ENCODE measurements at places on chromosomes 6 and 20.

- DNase-seq = no peak
These were observed 236.5 kb downstream of the GMPR start for GRCh38 chr6:16474772-16475493.

DNA sequence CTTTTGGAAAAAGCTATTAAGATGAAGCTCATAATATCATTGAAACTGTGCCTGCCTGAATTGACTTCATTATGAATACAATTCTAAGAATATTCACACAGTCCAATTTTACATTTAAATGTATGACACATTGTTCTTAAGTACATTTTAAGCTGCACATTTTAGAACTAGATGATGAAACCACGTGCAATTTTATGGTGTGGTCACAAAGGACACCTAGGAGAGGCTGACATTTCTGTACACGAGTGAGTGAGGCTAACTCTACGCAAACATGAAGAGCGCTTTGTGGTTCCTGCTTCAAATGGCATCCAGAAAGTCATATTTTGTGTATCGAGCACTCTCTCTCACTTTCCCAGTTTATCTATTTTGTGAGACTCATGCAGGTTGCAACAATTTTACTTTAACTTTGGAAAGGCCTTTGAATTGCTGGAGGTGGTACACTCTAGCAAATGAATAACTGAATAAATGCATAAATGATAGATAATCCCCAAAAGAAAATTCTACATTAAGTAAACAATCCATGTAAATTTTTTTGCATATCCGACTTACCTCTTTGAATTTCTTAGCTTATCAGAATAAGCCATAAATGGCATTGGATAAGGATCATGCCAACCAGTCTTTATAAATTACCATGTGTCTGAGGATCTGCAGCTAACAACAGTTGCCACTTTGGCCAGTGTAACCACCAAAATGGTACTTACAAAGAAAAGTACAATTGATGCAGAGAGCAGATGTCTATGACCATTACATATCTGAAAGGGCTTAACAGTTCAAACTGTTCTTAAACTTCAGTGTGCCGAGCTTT lies 97.3 kb downstream of the NRSN1 start:
- no peak for DNase-seq

DNA sequence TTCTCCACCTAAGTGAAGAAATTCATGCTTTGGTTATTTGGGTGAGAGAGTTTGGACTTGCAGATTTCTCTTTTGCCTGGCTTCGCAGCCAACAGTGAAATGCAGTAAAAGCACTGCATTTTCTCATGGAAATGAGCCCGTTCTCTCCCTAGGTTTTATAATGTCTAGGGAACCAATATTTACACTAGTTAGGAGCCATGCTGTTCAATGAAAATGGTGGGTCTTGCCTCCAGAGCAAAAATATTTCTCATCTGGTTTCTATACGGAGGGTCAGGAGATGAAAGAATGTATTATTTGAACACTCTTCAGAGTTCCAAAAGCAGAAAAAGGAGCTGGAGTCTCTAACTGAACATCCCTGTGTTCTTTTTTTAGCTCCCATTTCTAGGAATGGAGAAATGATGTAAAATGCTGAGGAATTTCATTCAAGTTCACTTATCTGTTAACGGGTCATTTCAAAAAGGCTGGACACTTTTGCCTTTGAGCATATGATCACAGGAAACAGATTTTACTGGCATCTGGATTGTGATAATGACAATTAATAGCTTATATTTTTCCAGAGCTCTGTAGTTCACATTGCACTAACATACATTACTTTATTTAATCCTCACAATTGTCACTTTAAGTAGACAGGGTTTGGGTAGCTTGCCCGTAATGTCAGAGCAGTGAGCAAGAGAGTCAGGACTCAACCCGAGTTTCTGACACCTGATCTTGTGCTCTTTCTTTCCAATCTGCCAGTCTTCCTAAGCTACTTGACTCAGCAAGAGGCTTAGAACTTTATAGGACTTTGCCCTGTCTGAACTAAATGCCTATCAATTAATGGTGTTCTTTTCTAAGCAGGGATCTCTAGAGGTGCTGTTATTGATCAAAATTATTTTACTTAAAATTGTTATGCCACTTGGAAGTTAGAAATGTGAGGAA lies 78.0 kb downstream of the PPP1R14C start:
- DNase-seq = no peak

GRCh38 chr20:48808382-48809034 lies 19.3 kb downstream of the PREX1 start:
- no peak for DNase-seq

DNA sequence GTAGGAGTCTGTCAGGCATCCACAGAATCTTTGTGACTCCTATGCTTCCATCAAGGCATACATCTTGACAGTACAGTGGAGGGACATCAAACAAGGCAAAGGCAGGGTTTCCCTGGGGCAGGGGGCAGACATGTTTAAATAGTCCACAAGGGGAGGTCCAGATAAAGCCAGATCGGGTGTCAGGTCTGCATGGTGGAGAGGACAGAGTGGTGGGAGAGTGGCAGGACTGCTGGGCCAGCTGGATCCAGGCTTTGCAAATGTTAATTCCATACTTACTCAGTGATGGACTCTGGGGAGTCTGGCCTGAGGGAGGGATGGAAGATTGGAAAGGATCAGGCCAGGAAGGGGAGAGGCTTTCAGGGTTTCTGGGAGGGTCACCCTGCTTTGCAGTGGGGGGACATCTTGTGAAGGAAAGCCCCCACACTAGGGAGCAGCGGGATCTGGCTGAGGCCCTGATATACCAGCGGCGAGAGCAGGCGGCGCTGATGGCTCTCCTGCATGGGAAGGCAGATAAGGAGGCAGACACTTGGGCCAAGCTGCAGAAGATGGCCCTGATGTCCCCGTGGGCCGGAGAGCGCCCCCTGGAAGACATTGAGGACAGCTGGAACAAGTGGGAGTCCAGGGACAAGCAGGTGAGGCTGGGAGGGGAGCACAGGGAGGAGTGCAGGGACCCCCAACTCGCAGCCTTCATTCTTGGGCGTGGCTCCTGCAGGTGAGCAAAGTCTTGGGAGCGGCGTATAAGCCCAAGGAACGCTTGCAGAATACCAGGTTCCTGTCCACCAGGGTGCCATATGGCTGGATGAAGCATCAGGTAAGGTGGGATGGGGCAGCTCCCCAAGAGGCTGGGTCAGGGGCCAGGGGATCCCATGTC lies 44.6 kb downstream of the SUN5 start:
- DNase-seq = no peak

DNA sequence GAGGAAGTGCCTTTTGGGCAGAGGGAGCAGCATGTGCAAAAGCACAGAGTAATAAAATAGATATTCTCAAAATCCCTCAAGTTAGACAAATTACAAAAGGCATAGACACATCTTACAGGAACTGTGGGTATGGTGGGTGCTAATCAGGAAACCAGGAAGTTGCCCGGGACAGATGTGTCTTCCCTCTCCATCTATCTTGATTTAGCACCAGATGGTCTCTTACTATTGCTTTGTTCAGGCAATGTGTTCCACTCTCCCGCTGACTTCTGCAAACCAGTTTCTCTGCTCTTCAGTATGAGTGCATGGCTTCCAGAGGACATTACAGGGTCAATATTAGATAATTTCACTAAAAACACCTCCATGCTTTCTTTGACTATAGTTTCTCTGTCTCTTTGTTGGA lies 13.2 kb downstream of the CITED2 start:
- no peak for DNase-seq

GRCh38 chr6:39044181-39044580 lies 4.4 kb upstream of the GLP1R start:
- no peak for DNase-seq

- no peak for DNase-seq
These were observed 188.6 kb downstream of the BMP2 start for GRCh38 chr20:6956056-6956455.

DNA sequence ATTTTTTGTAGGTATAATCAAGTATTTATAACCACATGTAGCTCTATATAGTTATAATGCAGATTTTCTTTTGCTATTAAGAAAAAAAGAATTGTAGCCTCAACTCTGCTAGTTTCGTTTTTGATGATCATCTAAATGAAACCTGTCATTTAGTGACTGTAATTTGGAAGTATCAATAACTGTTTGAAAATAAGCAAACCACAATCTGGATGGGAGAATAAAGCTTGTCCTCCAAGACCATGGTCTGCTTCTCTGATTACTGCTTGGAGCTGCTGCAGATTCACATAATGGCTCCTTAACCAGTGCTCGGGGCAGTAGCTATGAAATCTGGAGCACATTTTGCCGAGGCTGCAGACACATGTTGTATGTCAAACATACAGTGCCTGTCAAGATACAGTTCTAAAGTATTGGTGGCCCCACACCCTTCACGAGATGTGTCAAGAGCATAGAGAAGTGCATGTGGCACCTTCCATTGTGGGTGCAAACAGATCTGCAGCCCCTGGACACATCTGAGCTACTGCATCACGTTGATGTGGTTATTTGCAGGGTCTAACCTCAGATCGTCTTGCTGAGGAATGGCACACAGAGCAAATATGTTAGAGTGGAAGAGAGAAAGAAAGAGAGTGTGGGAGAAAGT lies 255.7 kb upstream of the SUPT3H start:
- DNase-seq = no peak

DNA sequence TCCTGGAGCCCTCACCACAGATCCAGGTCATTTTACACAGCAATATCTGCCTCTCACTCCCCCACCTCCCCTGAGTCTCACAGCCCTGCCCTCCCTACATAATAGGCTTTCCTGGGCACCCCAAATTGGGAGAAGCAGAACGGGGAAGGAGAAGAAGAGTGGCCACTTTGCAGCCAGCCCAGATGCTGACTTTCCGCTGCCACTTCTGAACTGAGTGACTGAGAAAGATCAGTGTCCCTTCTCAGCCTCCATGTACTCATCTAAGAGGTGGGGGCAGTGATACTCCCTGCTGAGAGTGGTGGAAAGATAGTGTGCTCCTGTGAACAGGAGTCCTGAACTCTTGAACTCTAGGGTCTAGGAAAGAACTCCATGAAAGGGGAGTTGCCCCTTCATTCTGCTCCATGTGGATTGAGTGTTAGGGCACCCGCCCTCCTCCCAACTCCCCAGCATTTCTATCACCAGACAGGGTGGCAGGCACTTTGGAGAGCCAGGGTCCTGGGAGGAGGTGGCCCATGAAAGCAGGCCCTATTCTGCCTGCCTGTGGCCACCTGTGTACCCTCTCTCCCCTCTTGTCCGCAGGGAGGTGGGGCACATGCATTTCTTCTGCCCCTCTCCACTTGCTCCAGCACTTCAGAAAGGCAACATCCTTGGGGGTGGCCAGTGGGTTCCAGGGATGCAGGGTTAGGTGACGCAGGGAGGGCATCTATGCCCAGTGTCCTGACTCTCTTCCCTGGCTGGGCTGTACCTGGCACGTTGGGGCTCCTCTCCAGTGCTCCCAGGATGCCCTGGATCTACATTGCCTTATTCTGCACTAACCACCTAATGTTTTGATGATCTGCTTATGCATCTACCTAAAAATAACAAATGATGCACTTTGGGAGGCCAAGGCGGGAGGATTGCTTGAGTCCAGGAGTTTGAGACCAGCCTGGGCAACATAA lies 38.3 kb upstream of the MRPS18A start:
- no peak for DNase-seq

- DNase-seq = no peak
These were observed 688.2 kb downstream of the TBC1D32 start for GRCh38 chr6:120646101-120646500.

- no peak for DNase-seq
These were observed 10.4 kb upstream of the CALHM5 start for GRCh38 chr6:116500969-116501433.

DNA sequence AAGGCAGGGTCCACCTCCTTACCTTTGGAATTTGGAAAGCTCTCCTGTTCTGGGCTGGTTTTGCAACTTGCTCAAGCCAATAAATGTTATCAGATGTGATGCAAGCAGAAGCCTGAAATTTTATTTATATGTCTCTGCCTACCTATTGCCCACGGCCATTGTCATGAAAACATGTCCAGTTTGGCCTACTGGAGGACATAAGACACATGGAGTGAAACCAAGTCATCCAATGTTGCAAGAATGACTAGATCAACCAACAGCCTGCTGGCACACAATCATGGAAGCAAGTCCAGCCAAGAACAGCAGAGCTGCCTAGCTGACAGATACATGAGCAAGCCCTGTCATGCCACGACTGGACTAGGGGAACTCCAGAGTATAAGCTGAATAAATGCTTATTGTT lies 56.7 kb upstream of the IRAK1BP1 start:
- no peak for DNase-seq

DNA sequence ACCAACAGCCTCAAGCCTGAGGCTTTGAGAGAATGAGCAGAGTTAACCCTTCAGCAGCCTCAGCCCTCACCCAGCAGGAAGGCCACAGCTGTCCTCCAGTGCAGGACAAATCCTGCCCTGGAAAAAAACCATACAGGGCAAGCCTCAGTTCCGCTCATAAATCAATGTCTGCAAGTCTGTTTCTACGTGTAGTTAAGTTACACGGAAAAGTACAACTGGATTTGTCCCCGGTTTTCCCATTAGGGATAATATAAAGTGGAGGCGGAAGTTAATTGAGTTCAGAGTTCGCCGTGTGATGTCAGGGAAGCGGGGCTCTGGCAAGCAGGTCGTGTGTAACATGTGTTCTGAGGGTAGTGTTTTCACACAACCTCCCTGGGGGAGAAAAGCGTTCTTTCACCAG lies 44.2 kb upstream of the EYA2 start:
- no peak for DNase-seq
